ENCODE measurements at places on chromosomes 4 and X.

DNA sequence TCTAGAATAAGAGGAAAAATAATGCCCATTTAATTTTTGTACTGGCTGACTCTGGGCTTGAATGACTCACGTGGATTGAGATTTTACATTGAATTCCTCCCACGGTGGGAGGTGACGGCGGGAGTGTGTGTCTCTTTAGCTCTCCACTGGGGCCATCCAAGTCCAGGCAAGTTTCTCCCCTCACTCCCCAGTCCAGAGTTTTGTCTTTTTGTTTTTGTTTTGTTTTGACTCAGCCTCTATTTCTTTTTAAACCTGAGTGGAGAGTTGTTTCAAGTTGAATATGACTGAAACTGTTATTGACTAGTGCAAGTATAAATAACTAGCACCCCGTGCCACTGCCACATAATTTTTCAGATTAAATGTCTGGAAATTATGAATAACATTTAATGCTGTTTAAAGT lies 13.6 kb downstream of the CHST7 start:
- no peak for DNase-seq

GRCh38 chr4:23856630-23857029 lies 33.2 kb downstream of the PPARGC1A start:
- DNase-seq = no peak

DNA sequence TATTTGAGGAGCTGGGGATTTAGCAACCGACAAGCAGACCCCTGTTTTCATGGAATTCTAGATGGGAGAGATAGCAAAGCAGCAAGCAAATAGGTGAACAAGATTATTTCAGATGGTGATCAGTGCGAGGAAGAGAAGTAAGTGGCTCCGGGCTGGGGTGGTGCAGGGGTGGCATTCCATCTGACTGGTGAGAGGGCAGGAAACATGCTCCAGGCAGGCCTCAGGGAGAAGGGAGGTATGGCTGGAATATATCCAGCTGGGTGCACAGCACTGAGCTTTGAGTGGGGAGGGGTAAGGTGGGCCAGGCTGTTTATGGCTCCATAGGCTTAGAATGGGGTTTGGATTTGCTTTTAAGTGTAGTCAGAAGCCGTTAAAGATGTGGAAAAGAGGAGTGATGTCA lies 21.2 kb downstream of the PTTG2 start:
- DNase-seq = no peak

DNA sequence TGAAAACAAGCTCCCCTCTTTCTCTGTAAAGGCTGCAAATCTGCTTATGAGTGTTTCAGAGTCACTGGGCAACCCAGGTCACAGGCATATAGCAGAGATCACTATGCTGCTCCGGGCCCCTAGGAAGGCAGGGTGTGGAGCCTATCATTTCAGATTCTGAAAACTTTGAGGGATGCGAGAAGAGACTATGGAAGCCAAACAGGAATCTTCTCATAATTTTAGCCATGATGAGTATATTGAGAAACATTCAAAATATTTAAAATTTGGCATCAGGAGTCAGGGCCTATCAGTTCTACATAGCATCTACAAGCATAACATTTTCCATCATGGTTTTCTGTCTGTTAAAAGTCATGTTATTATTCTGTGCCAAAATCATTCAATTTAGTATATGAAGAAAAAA lies 61.7 kb upstream of the ATXN3L start:
- no peak for DNase-seq

GRCh38 chrX:129784371-129784770 lies 4.6 kb downstream of the SASH3 start:
- no peak for DNase-seq

DNA sequence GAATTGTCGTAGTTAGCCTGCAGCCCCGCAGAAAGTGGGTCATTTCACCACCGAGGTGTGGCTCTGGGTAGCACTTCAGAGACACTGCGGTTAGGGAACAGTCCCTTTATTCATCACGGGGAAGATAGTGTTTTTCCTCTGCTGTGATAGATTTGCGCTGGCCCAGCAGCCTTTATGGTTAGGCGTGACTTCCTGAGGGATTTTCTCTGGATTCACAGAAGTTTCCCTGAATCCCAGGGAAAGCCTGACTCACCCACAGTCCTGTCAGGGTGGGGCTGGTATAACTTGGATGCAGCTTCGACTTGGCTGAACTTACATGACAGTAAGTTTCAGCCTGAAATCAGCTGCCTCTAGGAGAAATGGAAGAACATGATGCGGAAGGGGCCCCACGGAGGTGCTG lies 196.3 kb upstream of the HHIP start:
- peak; percentile 80 for DNase-seq

- no peak for DNase-seq
These were observed 274.9 kb upstream of the TEX13A start for GRCh38 chrX:105495376-105495775.

DNA sequence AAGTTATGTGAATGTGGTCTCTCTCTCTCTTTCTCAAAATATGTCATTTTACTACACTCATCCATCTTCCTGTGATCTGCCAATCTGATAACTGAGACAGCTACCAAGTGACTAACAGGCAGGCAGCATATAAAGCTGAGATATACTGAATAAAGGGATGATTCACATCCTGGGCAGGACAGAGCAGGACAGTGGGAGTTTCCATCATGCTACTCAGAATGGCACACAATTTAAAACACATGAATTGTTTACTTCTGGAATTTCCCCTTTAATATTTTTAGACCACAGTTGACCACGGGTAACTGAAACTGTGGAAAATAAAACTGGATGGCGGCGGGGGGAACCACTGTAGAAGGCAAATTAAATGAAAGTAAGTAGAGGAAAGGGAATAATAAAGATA lies 58.6 kb upstream of the DCTD start:
- peak; percentile 67 for DNase-seq

- no peak for DNase-seq
These were observed 123.4 kb downstream of the ASB9 start for GRCh38 chrX:15146515-15146914.

- no peak for DNase-seq
These were observed 127.6 kb upstream of the GATB start for GRCh38 chr4:151888367-151888866.

GRCh38 chr4:83174844-83175414 lies 60.4 kb upstream of the PLAC8 start:
- no peak for DNase-seq

DNA sequence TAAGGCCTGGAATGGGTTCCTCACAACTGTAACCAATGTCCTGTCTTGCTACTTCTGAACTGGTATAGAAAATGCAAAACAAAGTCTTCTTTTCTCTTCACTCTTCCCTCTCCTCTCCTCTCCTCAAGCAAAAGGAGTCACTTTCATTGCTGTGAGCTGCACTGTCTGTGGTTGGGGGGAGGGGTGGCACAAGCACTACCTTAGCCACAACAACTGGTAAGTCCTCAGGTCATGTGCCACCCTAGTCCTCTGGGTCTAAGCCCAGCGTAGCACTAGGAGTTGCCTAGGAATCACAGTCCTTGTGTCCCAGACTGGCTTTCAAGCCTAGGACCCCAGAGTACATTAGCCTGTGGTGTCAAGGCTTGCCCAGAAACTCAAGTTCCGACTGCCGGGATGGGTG lies 859.3 kb upstream of the AMOT start:
- no peak for DNase-seq

GRCh38 chr4:71867598-71867997 lies 83.7 kb upstream of the GC start:
- DNase-seq = no peak

DNA sequence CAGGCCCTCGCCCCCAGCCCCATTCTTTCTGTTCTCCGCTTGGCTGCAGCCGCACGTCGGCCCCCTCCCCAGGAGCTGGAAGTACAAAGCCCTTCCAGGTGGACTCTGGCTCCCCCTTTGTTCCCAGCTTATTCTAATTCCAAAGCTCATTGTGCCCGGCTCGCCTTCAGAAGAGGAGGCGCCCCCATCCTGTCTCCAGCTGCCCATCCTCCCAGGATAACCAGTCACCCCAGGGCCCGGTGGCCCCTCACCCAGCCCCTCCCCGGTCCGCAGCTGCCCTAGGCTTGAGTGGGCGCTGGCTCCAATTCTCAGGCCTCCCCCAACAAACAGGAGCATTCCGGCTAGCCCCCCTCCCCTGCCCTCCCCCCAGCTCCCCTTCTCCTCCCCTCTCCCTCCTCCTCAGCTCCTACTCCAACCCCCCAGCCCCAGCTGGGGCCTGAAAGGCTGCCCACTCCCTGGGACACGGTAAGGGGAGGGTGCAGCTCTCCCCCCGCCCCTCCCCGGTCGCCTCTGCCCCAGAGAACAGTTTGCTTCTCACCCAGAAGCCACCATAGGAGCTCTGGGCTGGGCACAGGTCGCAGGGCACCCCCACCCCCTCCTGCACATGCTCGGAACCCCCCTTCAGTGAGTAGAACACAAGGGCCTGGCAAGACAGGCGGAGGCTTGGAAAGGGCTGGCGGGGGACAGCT lies 3.1 kb upstream of the SLC6A8 start:
- no peak for DNase-seq

- peak; percentile 6 for DNase-seq
These were observed 448 bp upstream of the TBC1D8B start for GRCh38 chrX:106802063-106802387.

Measured in stromal cell of bone marrow (primary cell).